ENCODE measurements at places on chromosomes 1 and 21. TPM values are rescaled to one million over a fixed set of nuclear protein-coding genes. Genes with fewer than 3 reads are reported as not detected.

- DNase-seq = peak; percentile 85
Measured at GRCh38 chr1:210292231-210292871, 36.4 kb upstream of the HHAT start.

DNA sequence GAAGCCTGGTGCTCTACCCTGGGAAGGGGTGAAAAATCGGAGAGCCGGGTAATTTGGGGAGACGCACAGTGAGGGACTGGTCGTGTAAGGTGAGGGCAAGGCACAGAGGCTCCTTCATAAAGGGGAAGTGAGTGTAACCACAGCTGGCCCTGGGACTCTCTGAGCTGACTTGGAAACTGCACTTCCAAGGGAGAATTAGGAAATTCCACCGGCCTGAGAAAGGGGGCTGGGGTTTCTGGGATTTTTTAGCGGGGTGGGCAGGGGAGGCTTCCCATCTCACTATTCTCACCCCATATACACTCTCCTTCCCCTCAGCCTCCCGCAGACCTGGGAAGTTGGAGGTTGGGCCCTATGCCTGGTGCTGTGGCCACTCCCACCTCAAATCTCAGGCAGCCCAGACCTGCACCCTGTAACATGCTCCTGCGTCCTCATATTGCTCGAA lies 88.3 kb upstream of the IPO9 start:
- no peak for DNase-seq

The GBP2 gene
- total RNA-seq = 9.5 TPM

The CCDC30 gene
- total RNA-seq = 2.0 TPM

The FNDC10 gene
- 1.7 TPM for total RNA-seq

DNA sequence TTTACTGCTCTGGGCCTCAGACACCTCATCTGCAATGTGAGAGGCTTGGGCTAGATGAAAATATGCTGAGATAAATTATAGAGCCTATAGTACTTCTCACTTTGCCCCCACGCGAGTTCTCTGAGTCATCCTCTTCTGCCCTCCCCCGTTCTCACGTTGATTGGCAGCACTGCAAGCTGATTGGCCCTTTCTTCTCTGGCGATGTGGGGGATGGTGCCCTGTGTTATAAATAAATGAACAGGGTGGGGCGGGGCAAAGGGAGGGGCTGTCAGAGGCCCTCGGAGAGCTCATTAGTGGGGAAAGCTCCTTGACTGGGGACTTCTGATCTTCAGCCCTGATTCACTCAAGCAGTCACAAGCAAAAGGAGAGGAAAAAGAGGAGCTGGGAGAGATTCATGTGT lies 64.3 kb upstream of the ZC3H12A start:
- no peak for DNase-seq

DNA sequence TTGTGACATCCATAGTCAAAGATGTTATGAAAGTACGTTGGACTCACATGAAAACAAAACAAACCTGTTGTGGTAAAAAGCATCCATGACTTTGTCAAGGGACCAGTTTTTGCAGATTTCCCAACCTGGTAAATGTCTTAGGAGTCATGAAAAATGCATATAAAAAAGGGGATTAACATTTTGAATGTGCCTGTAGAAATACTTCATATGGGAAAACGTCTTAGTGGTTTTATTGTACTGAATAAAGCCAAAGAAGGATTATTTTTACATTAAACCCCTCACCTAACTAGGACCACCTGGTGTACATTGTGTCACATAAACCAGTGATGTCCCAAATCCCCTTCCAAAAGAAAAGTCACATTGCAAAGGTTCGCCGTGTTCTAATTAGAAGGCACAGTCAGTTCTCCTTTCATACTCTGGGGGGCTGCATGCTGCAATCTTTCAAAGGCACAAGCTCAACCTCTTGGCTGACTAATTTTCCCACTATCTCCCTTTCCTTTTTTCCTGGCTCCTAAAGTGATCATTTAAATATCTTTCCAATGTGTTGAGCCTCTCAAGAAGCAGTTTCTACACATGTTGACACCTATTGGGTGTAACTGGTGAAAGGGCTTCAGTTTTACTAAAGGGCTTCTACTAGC lies 119.8 kb upstream of the SPAG17 start:
- DNase-seq = no peak

GRCh38 chr21:39175665-39176064 lies 7.6 kb downstream of the PSMG1 start:
- no peak for DNase-seq

The TTC13 gene
- 8.2 TPM for total RNA-seq

The RXFP4 gene
- total RNA-seq = not detected

The CHRM3 gene
- total RNA-seq = 0.40 TPM

- no peak for DNase-seq
Measured at GRCh38 chr1:191675856-191676783, 482.1 kb upstream of the RGS18 start.

The VANGL1 gene
- total RNA-seq = 7.8 TPM

- peak; percentile 79 for DNase-seq
Measured at GRCh38 chr1:34162852-34163766, 1.9 kb downstream of the CSMD2 start.

Data from cardiac septum (tissue), 1 donor.